ENCODE measurements at places on chromosomes 1 and 21.
A peak's percentile ranks its signal among the peaks of the same experiment; 100 is the strongest.

DNA sequence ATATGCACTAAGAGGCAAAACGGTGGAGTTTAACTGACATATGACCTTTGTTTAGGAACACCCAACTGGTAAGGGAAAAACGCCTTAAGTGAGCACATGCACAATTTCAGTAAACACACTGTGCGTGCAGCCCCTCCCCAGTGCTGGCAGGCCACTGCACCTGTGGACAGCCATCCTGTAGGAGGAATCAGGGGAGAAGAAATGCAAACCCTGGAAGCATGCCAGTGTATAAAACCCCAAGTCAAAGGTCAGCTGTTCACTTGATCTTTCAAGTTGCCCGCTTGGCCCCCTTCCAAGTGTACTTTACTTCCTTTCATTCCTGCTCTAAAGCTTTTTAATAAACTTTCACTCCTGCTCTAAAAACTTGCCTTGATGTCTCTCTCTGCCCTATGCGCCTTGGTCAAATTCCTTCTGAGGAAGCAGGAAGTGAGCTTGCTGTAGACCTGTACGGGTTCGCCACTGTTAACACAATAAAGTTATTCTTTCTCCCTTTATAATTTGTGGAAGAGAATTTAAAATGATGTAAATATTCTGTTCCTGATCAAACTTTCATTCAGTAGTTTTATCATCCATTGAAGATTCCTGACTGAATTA, 31.8 kb downstream of the USP25 start:
- DNase-seq: no peak

GRCh38 chr1:156108664-156109241, 5.8 kb upstream of the LMNA start:
- DNase-seq: no peak

GRCh38 chr1:87052961-87053360, 138.5 kb downstream of the HS2ST1 start:
- DNase-seq: no peak

- no peak for DNase-seq
Measured at GRCh38 chr1:84797603-84798002, 95.4 kb downstream of the LPAR3 start.

DNA sequence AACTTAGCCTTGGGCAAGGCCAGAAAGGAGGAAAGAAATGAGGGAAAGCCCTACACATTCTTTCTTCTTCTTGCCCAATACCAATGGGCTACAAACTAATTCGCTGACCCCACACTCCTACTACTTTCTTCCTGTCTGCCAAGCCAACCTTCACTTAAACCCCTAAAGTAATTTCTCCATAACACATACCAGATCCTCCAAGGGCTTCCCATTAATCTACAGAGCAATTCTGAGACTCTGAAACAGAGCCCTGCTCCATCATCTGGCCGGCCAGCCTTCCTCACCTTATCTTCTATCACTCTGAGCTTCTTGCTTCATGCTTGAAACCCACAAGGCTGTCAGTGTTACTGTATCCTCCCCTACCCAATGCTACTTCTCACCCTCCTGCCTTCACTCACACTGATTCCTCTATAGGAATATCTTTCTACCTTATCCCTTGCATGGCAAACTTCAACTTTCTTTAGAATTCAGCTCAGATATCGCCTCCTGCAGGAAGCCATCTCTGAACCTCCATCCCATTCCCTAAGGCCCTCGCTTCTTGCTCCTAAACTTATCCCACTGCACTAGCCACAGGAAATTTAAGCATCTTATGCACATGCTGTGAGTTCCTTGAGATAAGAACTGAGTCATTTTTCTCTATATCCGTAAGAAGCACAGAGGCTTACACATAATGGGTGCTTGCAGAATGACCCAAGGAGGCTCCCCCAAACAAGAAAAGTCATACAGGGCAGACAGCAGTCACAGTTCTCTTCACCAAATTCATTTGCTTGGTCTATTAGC, 81.9 kb downstream of the JAK1 start:
- DNase-seq: no peak

- peak; percentile 56 for DNase-seq
Measured at GRCh38 chr1:72516826-72517225, 234.5 kb upstream of the NEGR1 start.

GRCh38 chr1:243364866-243365265, 109.0 kb downstream of the SDCCAG8 start:
- DNase-seq: no peak

GRCh38 chr1:205936846-205937586, 6.2 kb downstream of the SLC26A9 start:
- DNase-seq: peak; percentile 81

GRCh38 chr1:19430121-19431068, 54.9 kb downstream of the CAPZB start:
- DNase-seq: peak; percentile 56

DNA sequence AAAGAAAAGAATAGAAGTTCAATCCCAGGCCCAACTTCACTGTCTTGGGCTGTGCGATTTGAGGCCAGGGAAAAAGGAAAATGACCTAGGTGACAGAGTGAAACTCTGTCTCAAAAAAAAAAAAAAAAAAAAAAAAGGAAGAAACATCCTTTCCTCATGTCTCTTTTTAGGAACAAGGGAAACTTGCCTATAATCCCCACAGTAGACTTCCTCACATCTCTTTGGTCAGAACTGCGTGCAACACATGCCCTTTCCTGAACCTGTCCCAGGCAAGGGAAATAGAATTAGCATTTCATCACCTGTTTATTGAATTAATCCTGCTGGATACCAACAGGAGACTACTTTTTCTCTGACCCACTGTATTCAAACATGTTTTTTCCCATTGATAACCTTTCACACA, 2.3 kb downstream of the DCST1 start:
- no peak for DNase-seq

- no peak for DNase-seq
Measured at GRCh38 chr1:21278860-21279845, 11.1 kb downstream of the ECE1 start.

Measured in AG10803 (cell line).